ENCODE measurements at places on chromosomes 7 and 10.

DNA sequence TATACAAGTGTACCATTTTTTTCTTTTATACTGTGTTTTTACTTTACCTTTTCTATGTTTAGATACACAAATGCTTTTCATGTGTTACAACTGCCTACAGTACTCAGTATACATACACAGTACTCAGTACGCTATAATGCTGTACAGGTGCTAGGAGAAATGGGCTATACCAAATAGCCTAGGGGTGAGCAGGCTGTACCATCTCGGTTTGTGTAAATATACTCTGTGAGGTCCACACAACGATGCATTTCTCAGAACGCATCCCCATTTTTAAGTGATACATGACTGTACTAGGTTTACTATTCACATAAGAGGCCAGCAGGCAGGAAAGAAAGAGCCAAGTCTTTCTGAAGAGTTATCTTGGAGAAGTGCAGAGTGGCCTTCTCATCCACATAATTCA is 426.4 kb upstream of the MTPN start:
- no peak for DNase-seq

DNA sequence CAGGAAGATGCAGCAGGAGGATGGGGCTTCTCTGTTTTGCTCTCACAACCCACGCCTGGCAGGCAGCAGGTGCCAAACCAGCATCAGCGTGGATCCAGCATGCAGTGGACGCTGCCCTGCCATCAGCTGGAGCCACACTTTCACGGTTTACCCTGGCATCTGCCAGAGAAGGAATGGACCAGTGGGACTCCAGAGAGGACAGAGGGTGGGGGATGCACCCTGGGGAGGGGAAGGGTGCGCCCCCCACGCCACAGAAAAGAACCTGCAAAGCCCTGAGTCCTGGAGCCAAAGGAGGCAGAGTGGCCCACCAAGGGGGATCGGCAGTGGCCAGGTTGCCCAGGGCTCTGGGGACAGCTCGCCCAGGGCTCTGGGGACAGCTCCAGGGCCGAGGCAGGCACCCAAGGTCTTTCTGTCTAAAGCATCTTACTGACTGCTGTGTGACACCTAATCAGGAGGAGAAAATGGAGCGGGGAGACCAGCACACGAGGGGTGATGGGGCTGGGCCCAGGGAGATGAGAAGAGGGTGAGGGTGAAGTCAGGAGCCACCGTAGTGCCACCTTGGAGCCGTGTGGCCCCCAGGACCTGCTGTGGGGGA is 225.1 kb downstream of the DNAJB6 start:
- DNase-seq, result no peak

GRCh38 chr10:52541006-52541473 is 227.0 kb downstream of the DKK1 start:
- no peak for DNase-seq

GRCh38 chr7:147980826-147981813 is 609.4 kb upstream of the C7orf33 start:
- DNase-seq, result no peak

DNA sequence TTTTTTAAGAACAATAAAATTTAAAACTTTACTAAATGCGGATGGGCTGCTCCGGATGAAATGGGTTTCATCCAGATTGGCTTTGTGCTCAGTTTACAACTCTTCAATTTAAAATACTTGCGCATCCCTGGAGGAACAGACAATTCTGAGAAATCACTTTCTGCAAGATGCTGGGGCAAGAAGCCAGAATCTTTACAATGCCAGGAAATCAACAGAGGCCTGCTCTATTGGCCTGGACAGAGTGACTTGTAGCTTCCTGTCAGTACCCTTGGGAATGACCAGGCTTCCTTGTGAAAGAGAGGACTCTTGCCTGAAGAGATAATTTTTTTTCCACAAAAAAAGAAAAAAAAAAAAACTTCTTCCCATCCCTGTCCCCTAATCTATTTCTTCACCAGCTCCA is 3.9 kb upstream of the FAM13C start:
- no peak for DNase-seq

GRCh38 chr7:17436126-17436525 is 137.7 kb downstream of the AHR start:
- no peak for DNase-seq

- DNase-seq, result peak; percentile 64
Measured at GRCh38 chr10:69087590-69088470, at the start of gene SRGN. Gene SRGN (plus strand): TSS chr10:69088103. CDS start chr10:69088158, 55 bp downstream.

GRCh38 chr7:115054478-115055065 is 132.7 kb downstream of the MDFIC start:
- no peak for DNase-seq

- DNase-seq, result no peak
Measured at GRCh38 chr10:110373059-110373458, 68.3 kb upstream of the SMNDC1 start.

GRCh38 chr10:62005281-62005680 is 103.8 kb downstream of the ARID5B start:
- DNase-seq, result no peak

- no peak for DNase-seq
Measured at GRCh38 chr10:78927257-78927995, 141.3 kb upstream of the ZMIZ1 start.

DNA sequence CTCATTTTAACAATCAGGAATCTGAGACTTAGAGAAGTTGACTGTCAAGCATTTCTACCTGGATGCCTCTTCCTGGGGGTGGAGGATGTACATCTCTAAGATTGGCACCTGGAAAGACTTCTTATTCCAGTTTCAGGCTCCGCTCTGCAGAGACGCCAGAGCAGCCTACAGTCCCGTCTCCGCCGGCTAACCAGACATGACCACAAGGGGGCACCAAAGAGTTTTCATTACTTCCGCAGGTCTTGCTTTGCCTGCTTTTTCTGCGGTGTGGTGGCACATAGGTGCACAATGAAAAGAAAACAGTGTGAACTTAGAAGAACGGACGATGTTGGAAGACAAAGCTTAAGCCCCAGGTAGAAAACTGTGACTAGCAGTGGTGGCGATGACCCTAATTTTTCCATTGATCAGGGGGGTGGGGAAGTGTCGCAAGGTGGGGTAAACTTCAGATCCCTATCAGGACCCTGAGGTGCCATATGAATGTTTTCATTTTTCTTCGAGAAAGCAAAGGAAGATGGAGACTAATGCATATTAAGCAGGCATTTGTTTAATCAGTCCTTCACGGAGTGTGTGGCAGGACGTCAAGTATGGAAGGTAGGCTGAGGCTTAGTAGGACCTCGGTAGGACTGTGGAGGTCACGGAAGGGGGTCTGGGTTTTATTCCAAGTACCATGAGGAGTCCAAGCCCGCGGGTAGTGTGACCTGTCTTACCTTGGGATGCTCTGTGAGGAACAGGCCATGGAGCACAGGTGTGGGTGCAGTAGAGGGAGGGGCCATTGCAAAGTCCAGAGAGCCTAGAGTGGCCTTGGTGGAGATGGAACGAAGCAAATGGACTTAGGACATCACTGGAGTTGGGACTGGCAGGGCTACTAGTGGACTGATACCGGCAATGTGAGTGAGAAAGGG is 60.1 kb upstream of the SORCS3 start:
- peak; percentile 47 for DNase-seq

DNA sequence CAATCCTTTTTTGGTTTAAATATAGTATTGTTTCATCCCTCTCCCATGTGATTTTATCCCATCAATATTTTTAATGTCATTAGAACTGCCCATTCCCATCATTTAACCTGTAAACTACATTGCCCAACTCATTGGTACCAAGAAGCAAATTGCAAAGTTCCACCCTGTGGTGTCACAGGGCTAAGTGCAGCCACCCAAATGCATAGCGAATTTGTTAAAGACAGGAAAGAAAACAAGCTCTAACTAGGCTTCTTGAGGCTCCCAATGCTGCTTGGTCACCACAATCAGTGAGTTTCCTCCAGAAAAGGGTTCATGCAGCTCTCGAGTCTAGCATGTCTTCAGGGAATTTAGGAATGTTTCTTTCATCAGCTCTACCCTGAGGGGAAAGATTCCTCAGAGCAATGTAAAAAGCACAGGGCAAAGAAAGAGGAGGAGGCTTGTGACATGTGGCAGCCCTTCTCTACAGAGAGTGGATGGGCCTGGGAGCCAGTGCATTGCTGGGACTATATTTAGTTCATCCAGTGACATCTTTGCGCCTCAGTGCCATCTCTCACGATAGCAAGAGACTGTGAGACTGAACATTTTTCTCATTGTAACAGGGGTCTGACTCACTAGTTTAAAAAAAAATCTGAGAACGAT is 58.1 kb downstream of the CAV1 start:
- DNase-seq, result no peak

DNA sequence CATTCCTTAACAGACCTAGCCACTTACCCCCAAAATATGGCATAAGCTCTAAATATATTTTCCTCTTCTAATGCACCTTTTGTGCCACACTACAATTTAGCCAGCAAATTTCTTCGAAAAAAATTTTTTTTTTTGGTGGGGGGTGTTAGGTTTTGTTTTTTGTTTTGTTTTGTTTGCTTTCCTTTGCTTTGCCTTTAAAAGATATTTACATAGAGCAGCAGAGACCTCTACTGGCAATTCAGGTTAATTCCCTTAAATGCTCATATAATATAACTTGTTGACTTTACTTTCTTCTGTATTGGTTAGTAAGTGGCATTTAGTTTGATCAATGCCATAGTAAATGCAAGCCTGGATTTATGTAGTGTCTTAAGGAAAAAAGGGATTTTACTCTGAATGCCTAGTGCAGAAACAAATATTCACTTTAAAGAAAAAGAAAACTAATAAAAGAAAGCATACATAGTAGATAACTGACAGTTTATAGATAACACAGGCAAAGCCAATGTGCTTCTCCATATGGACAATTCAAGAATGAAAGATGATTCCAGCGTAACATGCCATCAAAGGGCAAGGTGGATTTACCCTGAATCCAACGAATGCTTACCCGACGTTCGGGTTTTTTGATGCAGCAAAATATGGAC is 1250.6 kb downstream of the GATA3 start:
- no peak for DNase-seq

GRCh38 chr10:69382382-69383117 is 34.2 kb downstream of the TACR2 start:
- DNase-seq, result no peak

- DNase-seq, result no peak
Measured at GRCh38 chr7:50207686-50208255, 96.7 kb upstream of the IKZF1 start.

All from activated gamma-delta T cell treated with anti-CD3 and anti-CD28 coated beads, Interleukin-2, amount 50 U/mL, for 16 hours (primary cell).